ENCODE measurements at places on chromosomes 1 and 21.

GRCh38 chr21:16323596-16323995 lies 593.8 kb downstream of the USP25 start:
- DNase-seq, result no peak

GRCh38 chr21:45607909-45608295 lies 35.6 kb upstream of the PCBP3 start:
- DNase-seq, result no peak

DNA sequence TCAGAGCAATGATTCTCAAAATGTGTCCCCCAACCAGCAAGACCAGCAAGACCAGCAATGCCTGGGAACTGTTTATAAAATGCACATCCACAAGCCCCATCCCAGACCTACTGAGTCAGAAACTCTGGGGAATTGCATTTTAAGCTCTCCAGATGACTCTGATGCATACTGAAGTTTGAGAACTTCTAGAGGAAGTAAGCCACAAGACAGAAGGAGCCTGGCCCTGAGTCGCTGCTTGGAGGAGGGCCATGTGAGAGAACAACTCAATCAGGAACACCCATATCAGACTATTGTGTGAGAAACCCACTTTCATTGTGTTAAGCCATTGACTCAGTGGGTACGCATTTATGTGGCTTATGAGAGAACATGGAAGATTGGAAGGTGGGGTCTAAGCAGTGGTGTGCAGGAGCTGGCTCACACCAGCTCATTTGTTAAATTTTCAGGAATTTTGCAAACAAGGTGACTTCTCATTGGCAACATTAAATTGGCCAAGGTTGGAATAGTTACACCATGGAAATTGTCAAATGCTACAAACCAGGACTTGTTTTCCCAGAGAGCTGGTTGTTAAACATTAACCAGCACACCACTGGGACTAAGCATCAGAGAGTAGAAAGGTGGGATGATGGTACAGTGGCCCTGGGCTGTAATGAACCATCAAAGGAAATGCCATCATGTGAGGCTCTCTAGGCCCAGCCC lies 38.9 kb downstream of the ATP1A1 start:
- DNase-seq, result no peak

- DNase-seq, result no peak
Measured at GRCh38 chr1:229155472-229155871, 115.4 kb upstream of the RAB4A start.

- DNase-seq, result no peak
Measured at GRCh38 chr1:26082020-26082350, 14.6 kb upstream of the TRIM63 start.

DNA sequence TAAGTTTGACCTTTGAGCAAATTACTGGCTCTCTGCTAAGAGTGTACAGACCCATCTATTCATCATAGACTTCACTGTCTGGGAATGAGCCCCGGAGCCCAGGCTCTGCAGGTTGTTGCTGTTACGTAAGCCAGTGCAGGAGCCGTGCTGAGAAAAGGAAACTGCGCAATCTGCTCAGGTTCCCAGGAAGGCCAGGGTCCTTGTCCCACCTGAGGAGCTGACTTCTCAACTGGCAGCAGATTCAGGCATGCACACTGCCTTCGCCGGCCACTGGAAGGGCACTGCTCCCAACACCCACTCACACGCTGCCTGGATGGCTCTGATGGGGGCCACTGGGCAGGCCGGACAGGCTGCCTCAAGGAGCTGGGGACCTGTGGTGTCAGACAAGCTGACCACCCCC lies 19.5 kb downstream of the RCAN1 start:
- no peak for DNase-seq

GRCh38 chr21:36608041-36608896 lies 90.6 kb upstream of the SIM2 start:
- no peak for DNase-seq

DNA sequence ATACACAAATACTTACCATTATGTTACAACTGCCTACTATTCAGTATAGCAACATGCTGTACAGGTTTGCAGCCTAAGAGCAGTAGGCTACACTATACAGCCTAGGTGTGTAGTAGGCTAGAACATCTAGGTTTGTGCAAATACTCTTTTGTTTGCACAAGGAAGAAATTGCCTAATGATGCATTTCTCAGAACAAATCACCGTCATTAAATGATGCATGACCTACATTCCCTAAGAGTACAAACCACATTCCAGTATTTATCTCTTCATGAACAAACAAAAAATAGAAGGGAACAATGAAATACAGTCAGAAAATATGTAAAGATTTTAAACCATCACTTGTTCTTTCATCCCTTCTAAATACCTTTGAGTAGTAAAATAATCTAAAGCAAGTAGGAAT lies 109.7 kb upstream of the HP1BP3 start:
- DNase-seq, result no peak

GRCh38 chr1:91806181-91806768 lies 79.7 kb downstream of the TGFBR3 start:
- no peak for DNase-seq

GRCh38 chr21:45555557-45556301 lies 13.5 kb upstream of the SLC19A1 start:
- DNase-seq, result no peak

GRCh38 chr1:207890136-207890738 lies 20.7 kb downstream of the CD34 start:
- DNase-seq, result no peak

DNA sequence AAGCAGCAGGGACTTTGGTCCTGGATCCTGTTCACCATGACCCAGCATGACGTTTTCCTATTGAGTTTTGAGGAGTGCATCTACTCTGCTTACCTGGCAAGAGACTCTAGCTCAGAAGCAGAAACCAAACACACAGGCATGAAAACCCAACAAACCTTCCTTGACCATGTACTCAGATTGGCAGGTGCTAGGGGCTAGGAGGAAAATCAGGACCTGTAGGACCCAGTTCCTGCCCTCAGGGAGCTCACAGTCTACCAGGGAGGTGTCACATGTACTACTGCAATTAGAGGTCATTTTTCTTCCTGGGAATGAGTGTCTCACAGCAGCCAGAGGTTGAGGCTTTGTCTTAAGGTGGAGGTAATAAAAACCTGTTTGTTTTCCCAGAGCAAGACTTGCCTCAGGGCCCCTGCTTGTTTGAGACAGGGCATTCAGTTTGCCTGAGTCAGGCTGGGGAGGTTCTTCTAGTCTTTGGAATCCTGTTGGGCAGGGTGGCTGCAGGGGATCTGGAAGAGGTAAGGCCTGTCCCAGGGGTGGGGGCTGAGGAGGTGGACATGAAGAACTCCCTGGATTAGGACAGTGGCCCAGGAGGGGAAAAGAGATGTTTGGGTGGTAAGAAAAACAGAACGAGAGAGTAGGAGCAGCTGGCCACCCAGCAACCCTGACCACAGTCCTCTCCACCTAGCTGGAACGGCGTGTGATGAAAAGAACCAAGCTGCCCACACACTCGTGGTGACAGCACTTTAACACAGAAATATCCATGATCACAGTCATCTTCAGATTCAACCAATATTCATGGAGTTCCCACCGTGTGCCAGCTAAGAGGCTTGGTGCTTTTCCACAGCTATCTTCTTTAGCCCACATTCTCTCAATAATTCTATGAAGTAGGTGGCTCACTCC lies 30.8 kb downstream of the IER5 start:
- DNase-seq, result no peak

DNA sequence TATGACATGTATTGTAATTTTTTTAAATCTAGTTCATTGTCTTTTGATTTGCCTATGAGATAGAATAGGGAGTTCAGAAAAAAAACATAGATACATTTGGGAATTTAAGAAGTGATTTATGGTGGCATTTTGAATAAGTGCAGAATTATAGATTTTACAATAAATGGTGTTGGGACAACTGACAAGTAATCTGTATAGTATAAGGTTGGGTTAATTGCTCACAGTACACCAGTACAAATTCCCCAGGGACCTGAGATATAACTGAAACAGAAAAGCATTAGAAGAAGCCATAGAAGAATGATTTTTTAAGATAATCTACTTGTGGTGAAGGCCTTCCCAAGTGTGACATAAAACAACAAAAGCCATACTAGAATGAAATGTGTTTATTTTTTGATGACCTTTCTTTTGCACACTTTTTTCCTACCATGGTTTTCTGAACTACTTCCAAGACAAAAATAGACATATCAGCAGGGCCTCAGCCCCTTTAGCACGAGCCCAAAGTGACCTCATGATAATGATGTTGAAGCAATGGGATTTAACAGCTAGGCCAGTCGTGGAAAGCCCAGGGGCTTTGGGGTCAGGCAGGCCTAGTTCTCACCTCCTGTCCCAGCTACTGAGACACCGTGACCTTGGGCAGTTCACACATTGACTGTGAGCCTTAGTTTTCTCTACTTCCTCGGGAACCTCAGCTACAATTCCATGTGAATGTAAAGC lies 87.4 kb downstream of the GREM2 start:
- DNase-seq, result no peak

- DNase-seq, result no peak
Measured at GRCh38 chr1:5928714-5929400, 63.4 kb downstream of the NPHP4 start.

- DNase-seq, result no peak
Measured at GRCh38 chr1:50699795-50700194, 260.3 kb downstream of the FAF1 start.

DNA sequence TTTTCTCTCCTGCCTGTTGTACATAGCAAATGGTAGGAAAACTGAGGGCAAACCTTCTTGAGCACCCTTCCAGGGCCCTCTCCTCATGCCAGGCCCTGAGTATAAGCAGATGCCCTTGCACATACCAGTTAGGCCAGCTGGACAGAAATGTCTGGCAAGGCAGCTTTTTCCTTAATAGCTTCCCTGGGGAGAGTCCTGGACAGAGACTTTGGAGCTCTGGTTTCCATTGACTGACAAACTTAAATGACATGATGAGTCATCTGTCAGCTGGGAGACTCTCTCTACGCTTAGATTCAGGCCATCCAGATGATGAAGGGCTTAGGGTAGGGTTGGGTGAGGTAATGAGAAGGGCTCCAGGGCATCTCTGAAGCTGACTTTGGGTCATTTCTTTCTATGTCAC lies 317.5 kb downstream of the ASTN1 start:
- no peak for DNase-seq

GRCh38 chr1:172948457-172948856 lies 102.3 kb downstream of the TNFSF18 start:
- DNase-seq, result no peak

- DNase-seq, result no peak
Measured at GRCh38 chr1:28927648-28928313, 13.4 kb downstream of the EPB41 start.

- DNase-seq, result no peak
Measured at GRCh38 chr1:32877211-32878110, 6.7 kb upstream of the FNDC5 start.

DNA sequence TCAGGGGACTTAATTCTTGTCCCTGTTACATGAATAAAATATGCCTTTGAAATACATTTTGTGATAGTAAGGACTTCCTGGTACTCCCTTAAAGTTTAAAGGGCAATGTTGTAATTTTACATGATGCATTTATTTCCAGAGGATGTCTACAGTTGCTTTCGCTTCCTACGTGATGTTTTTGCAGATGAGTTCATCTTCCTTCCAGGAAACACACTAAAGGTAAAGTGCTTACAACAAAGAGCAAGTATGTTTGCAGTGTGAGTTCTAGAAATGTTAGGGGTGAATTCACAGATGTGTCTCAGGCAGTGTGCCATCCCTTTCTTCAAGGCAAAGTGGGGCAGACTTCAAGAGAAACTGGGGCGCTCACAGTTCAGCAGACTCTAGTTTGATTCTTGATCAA lies 31.2 kb downstream of the GNPAT start:
- DNase-seq, result no peak

DNA sequence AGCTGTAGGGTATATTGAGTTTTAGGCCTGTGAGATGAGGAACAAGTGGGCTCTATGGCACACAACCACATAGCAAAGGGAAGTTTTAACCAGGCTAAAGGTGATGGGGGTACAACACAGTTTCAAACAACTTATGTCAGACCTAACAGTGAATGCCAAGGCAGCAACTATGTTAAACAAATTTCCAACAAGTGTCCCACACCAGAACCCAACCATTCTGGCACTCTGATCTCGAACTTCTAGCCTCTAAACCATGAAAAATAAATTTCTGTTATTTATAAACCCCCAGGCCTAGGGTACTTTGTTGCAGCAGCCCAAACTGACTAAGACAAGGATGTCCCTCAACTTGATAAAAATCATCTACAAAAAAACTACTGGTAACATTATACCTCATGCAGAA lies 52.3 kb upstream of the INSL5 start:
- no peak for DNase-seq

DNA sequence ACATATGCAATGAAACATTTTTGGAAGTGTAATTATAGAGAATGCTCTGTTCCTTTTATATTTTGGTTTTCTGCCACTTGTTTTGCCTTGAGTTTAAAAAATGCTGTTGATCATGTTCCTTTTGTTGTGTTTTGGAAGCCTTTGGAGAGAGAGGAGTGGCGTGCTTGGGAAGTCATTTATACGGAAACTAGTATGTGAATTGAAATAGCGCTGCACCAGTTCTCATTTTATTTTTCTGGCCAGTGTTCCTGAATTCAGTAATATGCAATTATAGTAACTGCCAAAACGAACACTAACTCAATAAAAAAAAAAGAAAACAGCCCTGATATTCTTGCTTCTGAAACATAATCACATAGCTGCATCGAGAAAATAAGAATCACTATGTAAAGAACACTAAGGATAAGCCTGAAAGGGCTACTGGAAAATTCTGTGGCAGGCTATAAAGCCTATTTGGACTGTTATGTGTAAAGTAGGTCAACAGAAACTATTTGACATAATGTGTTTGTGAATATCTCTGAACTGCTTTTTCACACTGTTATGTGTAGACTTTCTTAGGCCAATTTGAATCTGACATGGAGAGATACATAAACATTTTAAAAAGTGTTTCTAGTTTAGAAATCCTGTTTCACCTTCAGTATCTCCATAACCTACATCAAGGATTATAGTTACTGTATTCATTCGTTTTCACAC lies 742.0 kb downstream of the KCNT2 start:
- no peak for DNase-seq

DNA sequence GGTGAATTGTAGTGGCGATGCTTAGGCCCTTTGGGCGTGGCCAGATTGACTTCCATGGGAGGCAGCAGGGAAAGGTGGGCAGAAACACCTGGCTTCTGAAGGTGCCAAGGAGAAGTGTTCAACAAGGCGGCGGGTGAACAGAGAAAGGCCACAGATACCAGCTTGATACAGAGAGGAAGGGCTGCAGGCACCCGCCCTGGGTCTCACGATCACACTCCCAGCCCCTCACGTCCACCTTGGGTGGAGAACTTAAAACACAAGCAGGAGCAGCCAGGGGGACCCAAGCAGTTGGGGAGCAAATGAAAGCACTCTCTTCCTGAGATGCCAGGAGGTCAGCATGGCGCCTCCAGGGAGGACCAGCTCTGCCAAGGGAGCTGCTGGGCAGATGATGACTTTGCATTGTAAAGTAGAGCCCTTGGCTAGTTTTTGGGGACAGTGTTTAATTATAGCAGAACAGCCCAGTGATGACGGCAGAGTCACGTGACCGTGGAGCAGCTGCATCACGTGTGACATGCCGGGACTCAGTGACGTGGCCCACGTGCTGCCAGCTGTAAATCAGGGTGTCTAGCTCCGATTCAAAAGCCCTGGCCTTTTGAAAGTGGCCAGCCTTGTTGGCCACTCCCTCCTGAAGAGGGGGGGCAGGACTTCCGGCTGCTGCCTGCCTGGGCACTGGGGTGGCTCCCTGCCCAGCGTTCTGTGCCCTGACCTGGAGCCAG lies 19.0 kb downstream of the SLC37A1 start:
- no peak for DNase-seq

- peak; percentile 46 for DNase-seq
Measured at GRCh38 chr1:110634455-110635311, 28.5 kb upstream of the KCNA2 start.
